ENCODE measurements at places on chromosomes 6 and 20. TPM values are rescaled to one million over a fixed set of nuclear protein-coding genes. Genes with fewer than 3 reads are reported as not detected.

Gene CRIP3
- not detected for total RNA-seq

Gene VWA7
- total RNA-seq, result 0.88 TPM

Gene RPS6KA2
- total RNA-seq, result 37.1 TPM

Gene SPDEF
- 1.8 TPM for total RNA-seq

Gene FLRT3
- total RNA-seq, result 32.1 TPM

Gene DPPA5
- not detected for total RNA-seq

Gene PRPF6
- 80.9 TPM for total RNA-seq

Gene KIF25
- total RNA-seq, result not detected

Gene PGBD1
- 12.5 TPM for total RNA-seq

Gene FAM110A
- total RNA-seq, result 9.7 TPM

Gene DLL1
- total RNA-seq, result 23.6 TPM
